ENCODE measurements at places on chromosomes 2 and 18.

DNA sequence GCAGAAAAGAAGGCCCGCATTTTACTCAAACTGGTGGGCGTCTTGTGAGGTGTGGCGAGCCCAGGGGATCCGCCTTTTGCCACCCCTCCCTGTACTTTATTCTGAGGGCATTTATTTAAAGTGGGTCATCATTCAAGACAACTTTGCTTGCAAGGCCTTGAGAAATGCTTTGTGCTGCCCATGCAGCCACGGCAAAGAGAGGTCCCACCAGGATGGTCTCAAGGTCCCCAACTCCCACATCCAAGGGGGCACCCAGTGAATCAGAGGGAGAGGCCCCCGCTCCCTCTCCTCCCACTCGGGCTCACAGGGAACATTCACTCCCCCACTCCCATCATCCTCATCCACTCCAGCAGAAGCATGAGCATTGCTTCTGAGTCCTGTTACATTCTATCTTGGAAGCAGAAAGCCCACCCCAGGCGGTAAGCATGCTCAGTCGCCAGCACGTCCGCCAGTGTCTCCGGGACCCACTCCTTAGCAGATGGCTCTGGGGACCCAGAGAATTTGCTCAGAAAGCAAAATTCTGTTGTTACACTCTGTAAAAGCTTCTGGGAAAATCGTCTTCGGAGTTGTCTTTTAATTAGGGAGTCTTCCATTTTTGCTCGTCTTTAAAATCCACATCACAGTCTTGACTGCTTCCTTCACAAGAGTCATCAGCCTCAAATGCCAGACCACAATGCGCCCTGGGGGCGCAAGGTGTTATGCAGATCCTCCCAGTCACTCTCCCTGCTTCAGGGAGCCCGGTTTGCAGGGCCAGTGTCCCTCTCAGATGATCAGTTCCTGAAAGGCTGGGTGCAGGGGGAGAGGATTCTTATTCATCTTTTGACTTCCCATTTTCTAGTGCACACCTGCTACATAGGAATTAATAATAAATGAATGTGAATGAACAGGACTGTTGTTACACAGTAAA is 99.4 kb upstream of the NCK2 start:
- DNase-seq = no peak

DNA sequence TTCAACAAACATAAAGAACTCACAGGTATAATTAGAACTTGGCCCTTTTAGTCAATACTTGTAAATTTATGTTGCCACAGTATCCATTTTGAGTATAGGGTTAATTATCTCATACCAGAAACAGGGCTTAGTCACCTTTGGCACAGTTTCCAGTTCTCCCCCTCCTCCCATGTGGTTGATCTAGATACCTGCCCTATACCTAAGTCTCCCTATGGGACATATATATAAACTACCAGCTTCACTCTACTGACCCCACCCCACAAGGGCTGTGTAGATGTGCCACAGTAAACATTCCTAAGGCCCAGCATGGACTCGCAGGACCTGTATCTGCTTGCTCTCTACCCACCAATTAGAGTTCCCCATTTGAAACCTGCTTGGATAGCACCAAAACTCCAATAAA is 371.7 kb upstream of the RND3 start:
- no peak for DNase-seq

DNA sequence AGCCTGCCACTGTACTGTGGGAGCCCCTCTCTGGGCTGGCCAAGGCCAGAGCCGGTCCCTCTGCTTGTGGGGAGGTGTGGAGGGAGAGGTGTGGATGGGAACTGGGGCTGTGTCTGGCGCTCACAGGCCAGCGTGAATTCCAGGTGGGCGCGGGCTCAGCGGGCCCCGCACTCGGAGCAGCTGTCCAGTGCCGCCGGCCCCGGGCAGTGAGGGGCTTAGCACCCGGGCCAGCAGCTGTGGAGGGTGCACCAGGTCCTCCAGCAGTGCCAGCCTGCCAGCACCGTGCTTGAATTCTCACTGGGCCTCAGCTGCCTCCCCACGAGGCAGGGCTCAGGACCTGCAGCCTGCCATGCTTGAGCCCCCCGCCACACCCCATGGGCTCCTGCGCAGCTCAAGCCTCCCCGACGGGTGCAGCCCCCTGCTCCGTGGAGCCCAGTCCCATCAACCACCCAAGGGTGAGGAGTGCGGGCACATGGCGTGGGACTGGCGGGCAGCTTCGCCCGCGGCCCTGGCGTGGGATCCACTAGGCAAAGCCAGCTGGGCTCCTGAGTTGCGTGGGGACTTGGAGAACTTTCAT is 69.5 kb upstream of the ABCA12 start:
- DNase-seq = no peak

DNA sequence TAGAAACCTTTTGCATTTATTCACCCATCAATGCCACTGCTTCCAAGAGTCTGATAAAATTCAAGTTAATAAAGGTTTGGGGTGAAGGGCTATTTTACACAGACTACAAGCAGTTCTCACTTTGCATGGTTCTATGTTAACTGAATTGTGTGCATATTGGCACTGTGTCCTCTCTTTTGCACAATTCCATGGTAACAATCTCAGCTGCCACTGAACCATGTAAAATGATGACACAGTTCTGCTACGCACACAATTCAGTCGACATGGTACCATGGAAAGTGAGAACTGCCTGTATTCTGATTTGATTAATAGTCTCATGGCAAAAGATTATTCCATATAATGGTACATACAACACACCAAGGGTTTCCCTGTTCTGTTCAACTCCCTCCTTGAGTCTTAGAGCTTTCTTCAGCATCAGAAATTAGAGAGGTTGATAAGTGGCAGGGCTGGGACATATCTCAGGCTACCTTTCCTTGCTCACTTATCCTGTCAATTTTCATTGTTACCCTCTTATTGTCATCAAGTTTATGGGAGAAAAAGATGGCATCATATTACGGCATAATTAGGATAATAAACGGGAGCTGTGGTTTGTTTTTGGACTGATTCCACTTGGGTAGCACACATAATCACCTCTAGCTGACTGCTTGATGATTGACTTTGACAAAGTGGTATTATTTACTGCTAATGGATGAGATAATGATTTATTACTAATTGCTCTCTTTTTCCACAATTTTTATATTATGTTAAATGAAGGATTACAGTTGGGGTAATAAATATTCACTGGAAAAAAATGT is 139.3 kb upstream of the CREB1 start:
- no peak for DNase-seq
